ENCODE measurements at places on chromosomes 3 and 15. TPM values are rescaled to one million over a fixed set of nuclear protein-coding genes. Genes with fewer than 3 reads are reported as not detected.

SLC9A9 gene
- polyA plus RNA-seq, result 3.1 TPM

HES1 gene
- 54.5 TPM for polyA plus RNA-seq

GUCA1C gene
- 4.7 TPM for polyA plus RNA-seq

AADAC gene
- 14.5 TPM for polyA plus RNA-seq

PLSCR5 gene
- polyA plus RNA-seq, result not detected
